Stimulated activated naive CD8-positive, alpha-beta T cell treated with anti-CD3 and anti-CD28 coated beads, Interleukin-15, amount 100 ng/mL, for 72 hours (primary cell): ENCODE measurements at places on chromosomes 12 and 14.

- no peak for DNase-seq
These were observed 276.1 kb upstream of the LMO3 start for GRCh38 chr12:16881986-16882570.

DNA sequence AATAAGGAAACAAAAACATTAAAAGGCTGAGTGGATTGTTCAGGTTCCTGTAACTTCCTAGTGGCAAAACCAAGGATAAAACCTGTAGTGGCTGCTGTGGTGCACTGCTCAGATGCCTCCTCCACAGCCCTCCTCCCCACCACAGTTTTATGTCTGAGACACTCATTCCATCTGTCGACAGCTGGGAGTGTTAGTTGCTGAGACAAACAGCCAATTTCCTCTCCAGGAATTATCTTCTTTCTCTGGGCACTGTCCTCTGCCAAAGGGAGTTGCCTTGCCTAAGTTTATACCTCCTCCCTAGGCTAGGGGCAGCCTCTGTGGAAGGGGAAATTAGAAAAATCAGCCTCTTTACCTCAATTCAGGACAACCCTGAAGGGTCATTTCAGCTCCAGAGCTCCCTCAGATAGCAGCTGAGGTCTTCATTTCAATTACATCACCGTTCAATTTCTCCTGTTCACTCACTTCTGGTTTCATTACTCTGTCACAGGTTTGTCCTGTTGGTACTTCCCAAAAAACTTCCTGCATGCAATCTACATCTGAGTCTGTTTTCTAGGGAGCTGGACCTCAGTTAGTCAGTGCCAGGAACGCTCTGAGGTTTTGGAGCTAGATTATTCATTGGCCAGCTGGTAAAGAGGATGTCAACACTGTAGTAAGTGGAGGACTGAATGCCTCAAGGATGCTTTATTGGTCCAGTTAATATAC lies 74.9 kb upstream of the ATP2B1 start:
- no peak for DNase-seq

DNA sequence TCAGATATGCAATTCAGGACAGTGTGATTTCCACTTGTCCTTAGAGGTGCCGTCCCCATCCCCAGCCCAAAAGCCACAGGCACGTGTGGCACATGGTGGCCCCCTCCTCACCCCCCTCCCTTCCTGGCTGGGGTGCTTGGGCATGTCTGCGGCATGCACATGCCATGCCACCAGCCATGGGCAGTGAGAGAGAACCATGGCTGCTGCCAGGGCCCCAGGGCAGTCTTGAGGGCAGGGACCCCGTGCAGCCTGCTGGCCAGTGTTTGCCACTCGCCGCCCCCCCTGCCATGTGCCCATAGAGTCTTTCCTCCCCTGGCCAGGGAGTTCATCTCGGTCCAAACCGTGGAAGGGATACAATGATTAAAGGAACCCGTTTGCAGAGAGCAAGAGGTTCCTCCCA lies 41.5 kb downstream of the TNFAIP2 start:
- no peak for DNase-seq

- peak; percentile 49 for DNase-seq
These were observed 57.0 kb upstream of the CERS5 start for GRCh38 chr12:50224026-50224692.

- DNase-seq: no peak
These were observed 2.0 kb downstream of the ZNF219 start for GRCh38 chr14:21096438-21096837.

DNA sequence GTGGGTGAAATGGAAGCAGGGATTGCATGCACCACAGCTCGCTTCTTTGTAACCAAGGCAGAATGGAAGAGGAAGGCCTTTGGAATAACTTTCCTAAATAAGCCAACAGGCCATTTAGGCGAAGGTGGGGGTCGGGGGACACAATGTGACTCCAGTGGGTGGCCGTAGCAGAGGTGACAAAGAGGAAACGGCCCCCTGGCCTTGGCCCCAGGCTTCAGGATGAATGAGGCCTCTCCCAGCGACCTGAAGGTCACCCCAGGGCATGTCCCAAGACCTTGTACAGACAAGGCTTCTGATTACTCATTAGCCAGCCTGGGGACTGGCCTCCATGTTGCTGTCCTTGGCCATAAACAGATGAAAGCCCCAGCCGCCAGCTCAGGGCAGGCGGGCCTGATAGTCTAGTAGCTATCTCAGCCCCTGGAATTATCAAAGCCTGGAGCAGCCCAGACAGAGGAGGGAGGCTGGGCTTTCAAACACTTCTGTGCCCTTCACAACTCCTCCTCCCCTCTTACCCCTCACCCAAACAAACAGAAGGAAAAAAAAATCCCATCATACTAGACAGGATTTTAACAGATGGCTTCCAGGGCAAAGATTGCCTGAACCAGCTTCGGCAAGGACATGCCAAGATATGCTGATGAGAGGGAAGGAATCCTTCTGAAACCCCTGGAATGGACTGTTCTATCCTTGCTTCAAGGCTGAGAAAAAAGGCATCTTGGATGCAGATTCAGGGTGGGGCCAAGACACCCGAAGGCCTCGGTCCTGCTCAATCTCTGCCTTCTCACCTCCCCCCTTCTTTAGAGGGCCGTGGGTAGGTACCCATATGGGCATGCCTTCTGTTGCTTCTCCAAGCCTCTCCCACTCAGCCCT lies 142.3 kb upstream of the PARP11 start:
- no peak for DNase-seq

DNA sequence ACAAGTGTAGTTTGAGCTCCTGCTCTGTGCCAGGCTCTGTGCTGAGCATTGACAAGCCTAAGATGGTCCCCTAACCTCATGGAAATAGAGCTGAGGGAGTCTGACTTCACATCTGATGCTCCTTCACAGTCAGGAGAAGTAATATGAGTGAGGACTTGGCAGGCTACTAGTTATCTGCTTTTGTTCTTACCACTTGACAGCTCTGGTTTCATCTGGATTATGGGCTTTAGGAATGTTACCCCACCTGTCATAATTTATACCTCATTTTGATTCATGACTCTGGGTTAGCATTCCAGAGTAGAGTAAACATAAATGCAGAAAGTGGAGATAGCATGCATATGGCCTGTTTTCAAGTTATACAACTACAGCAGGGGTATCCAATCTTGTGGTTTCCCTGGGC lies 40.5 kb downstream of the ATP6V1D start:
- no peak for DNase-seq

GRCh38 chr12:15837141-15837790 lies 44.9 kb upstream of the STRAP start:
- DNase-seq: no peak

- DNase-seq: peak; percentile 66
These were observed 27.4 kb downstream of the SLC41A2 start for GRCh38 chr12:104930388-104931326.

- DNase-seq: no peak
These were observed 729.7 kb upstream of the USP15 start for GRCh38 chr12:61530456-61530855.

DNA sequence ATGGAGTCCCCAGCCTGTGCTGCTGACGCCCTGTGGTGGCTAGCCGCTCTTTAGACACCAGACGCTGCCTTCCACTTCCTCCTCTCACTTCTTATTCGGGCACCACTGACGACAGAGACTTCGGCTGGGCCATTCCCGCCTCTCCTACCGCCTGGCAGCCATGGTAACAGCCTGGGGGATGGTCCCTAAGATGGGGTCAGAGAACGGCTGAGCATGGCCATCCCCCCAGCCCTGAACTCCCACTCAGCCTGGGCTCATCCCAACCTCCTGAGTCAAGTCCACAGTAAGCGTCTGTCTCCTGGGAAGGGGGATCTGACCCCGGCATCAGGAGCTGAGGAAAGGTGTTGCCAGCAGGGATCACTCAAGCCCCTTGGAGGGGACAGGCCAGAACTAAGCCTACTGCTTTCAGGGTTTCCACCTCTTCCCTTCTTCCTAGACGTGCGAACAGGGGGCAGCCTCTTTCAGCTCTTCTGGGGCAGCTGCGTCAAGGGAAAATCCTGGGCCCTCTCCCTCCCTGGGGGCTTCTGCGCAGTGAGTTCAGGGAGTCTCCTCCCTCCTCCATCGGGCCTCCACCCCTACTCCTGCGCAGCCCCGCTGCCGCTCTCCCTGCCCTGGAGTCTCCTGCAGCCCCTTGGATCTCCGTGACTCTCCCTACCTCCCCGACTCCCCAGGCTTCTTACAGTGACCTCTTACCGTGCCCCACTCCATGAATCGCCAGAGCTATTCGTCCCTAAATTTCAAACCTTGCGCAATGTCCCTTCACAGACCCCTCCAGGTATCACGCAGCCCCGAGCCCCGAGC lies 643 bp upstream of the TAMALIN start:
- no peak for DNase-seq

GRCh38 chr12:25785134-25785533 lies 173.3 kb upstream of the RASSF8 start:
- DNase-seq: no peak

DNA sequence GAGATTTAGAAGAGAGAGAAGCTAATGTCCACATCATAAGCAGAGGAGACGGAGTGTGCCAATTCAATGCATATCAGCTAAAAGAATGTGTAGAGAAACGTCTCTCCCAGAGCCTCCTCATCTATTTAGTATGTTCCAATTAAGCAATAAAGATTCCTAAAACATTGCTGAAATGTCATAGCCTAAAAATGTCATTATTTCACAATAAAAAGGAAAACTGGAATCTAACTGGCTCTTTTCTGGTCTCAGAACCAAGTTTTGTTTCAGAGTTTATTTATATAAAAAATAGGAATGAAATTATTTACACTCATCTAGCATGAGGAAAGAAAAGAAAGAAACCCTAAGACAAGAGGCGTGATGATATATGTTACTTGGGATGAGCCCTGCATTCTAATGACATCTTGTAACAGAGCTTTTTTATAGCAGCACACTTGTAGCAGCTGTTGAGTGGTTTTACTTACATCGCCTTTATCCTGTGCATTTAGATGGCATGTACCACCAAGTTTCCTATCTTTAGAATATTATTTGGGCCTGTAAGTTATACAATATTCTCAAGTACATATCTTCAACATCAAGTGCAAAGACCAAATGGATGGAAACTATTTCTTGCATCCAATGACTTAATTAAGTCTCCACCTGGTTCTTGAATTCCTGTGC lies 266.3 kb upstream of the PRKD1 start:
- no peak for DNase-seq

- DNase-seq: no peak
These were observed 475.6 kb downstream of the MED13L start for GRCh38 chr12:115801871-115802270.

GRCh38 chr12:43210485-43211192 lies 341.4 kb downstream of the ADAMTS20 start:
- no peak for DNase-seq

DNA sequence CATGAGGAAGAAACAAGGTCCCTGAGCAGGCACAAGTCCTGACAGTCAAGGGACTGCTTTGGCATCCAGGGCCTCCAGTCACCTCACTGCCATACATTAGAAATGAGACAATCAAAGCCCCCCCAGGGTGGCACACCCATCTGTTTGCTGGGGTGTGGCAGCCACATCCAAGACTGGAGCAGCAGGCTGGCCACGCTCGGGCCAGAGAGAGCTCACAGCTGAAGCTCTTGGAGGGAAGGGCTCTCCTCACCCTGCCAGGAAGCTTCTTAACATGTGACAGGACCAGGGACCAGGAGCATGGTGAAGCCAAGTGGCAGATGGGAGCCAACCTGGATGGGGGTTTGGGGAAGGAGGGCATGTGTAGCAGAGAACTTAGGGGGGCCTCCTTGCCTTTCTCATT lies 10.0 kb downstream of the CACNB3 start:
- no peak for DNase-seq

- no peak for DNase-seq
These were observed 53.0 kb downstream of the SMUG1 start for GRCh38 chr12:54135621-54136350.

DNA sequence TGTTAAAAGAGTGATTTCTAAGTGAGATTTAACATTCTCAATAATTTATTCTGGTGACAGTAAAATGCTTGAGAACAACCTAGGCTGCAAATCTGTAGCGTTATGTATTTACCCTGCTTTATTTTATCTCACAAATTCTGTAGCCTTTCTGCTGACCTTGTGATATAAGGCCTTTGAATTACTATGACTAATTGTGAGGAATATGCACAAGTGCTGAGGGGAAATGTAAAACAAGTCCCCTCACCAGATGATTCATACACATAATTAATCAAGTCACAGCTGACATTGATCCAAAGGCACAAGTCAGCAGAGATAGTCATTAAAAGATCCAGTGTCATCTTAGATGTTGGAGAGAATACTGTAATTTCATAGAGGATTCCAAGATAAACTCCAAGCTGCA lies 992.7 kb upstream of the USP15 start:
- DNase-seq: no peak

DNA sequence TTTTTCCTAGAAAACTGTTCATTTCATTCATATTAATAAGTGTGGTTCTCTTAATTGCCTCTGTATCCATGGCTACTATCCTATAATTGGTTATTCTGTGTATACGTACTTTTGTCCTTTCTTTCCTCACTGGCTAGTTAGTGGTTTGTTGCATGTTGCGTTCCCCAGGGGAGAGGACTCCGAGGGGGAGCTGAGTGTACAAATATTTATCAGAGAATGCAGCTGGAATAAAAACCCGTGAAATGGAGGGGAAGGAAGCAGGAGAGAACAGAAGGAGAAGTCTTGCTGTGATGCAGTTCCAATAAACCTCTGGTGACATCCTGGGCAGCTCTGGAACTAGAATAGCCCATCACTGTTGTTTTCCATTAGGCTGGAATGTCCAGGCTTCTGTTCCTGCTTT lies 117.1 kb upstream of the RGS6 start:
- DNase-seq: no peak

DNA sequence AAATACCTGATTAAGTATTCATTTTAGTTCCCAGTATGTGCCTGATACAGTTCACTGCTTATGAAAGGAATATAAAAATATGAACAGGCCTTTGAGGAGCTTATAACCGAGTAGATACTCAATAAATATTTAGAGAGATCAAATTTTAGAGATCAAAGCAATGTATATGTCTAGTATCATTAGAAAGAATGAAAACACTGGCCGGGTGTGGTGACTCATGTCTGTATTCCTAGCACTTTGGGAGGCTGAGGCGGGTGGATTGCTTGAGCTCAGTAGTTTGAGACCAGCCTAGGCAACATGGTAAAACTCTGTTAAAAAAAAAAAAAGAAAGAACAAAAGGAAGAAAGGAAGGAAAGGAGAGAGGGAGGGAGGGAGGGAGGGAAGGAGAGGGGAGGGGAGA lies 113.2 kb upstream of the EEA1 start:
- DNase-seq: no peak

DNA sequence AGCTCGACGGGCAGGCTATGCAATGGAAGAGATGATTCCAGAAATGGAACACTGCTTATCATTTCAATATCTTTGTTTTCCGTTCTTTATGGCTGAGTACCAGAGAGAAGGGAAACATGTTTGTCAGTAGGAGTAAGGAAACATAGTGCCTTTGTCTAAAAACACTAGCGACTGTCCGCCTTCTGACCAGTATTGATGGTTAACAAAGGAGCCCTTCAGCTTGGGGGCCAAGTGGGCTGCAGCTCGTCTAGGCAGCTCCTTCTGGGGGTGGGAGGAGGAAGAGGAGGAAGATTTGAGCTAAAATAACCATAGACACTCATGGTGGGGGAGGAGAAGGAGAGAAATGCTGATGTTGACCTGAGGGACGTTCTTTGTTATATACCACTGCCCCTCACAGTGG lies 15.0 kb downstream of the COQ5 start:
- DNase-seq: no peak

GRCh38 chr12:122043476-122043875 lies 21.8 kb downstream of the BCL7A start:
- no peak for DNase-seq

- no peak for DNase-seq
These were observed 74.3 kb downstream of the EMP1 start for GRCh38 chr12:13270817-13271216.
